C1 segment of cervical spinal cord (tissue), 14 donors: ENCODE measurements at places on chromosomes 1 and 21.

GRCh38 chr1:1332031-1332755, 1.1 kb downstream of the TAS1R3 start:
- no peak for DNase-seq

DNA sequence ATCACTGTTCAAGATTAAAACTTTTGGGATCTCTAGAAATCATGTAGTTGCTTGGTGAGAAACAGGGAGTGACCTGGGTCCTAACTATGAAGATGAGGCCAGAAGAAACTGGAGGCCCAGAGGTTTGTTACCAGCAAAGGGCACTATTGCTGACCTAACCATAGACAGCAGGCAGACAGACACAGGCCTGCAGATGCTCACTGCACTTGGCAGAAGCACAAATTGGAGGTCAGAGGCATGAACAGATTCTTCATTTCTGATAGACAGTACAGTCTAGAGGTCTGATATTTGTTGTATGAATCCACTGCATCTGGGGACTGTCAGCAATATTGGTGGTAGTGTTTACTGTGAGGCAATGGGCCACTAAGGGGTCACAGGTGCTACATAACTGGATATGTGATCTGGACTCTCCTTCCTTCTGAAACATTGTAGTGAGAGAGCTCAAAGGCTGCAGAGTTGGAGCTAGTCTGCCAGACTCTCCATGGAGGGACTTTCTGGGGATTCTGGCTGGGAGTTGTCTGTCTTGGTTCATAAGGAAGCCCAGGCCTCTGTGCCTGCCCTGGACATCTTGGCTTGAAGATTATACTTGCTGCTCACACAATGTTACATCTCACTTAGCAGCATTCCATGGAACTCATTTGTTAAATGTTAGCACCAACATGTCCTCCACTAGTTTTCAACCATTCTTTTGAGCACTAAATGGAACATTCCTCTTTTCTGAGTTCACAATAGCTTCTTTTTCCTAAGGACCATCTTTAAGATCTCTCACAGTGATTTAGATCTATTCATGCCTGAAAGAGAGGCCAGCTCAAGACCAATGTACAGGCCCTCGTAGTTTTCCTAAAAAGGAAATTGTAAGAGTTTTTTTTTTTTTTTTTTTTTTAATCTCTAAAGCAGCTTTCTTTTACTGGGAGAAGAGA, 26.9 kb upstream of the CCN1 start:
- no peak for DNase-seq

DNA sequence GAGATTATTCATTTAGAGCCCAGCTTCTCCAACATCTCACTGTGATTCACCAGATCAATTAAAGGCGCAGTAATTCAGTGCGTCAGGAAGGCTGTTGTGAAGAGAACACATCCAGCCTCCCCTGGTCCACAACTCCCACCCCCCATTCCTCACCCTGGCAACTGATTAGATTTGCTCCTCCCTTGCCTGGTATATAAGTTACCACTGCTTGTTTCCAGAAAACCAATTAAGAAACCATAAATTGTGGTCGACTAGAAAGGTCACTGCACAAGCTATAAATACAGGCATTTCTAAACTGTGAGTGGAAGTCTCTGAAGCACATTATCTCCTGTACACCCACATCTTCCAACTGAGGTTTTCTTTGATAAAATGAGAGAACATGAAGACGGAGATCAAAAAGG, 41.9 kb downstream of the FAM163A start:
- no peak for DNase-seq

DNA sequence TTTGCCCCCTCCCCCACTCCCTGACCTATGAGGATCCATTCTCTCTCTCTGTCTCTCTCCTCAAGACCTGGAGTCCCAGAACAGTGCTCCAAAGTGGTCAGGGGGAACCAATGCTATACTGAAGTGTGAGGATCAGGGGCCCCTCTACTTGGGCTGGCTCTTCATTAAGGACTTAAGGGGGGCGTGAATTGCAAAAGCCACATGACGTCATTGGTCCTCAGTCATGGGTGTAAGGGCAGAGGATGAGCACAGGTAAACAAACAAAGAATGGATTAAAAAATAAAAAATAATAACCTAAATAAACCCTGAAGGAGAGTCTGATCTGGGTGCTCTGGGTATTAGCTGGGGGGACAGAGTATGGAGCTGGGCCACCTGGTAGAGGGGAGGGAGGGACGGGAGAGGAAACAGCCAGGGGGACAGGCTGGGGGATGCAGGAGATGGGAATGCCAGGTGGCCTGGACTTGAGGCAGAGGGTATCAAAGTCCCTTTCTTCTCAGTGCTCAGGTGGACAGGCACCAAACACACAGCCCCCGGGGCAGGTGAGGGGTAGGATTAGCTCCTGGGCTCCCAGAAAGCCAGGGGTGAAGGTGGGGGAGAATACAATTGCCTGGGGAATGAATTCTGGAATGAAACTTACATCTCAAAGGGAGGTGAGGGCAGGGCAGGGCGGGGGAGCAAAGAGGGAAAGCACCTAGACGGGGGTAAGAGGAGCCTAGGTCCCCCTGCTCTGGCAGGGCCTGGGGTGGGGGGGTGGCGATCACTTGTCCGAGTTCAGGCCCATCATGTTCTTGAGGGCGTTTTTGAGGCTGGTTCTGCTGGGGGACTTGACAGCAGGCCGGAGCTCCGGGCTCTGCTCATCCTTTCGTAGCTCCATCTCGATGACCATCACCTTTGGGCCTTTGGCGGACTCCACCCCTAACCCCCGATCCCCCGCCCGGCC, 4.6 kb downstream of the MPZ start:
- no peak for DNase-seq

DNA sequence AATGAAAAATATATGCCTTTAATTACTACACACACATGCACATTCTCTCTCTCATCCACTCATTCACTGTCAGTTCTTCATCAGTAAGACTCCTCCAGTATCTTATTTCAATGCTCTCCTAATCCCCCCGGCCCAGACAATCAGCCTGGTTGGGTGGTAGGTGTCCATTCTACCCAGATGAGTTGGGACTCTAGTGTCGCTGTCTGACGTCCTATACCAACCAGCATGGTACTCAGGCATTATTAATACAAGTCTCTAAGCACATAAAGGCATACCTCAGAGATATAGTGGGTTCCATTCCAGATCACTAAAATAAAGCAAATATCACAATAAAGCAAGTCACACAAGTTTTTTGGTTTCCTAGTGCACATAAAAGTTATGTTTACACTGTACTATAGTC, 19.8 kb downstream of the NRIP1 start:
- no peak for DNase-seq

DNA sequence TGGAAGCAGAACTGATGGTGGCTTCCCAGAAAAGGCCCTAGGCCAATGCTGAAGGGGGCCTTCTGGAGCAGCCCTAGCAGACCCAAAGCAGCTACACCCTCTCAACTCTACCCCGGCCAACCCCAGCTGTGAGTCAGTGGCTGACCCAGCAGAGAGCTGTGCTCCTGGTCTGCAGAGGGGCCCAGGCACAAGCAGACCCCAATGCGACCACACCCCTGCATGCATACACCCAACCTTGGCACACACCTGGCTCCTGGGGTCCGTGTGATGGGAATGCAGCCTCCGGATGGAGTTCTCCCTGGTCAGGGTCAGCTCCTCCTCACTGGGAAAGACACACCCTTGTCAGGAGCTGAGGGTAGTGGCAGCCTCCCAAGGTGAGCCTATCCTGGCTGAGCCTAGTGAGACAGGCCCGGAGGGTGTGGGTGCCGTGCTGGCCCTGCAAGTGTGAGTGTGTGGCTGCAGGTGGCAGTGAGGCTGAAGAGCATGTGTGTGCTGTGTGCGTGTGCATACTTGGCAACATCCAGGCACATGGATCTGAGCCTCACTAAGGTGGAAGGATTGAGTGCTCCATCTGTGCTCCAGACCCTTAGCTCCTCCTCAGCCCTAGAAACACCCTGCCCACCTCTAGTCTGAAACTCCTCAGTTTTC, 3.9 kb upstream of the ARHGAP30 start:
- DNase-seq: no peak

- peak; percentile 53 for DNase-seq
These were observed at the start of gene XKR8 for GRCh38 chr1:27959792-27960603. Gene XKR8 (plus strand): TSS chr1:27959973. CDS start chr1:27960070, 97 bp downstream.

GRCh38 chr21:26027696-26028095, 142.9 kb downstream of the APP start:
- no peak for DNase-seq

DNA sequence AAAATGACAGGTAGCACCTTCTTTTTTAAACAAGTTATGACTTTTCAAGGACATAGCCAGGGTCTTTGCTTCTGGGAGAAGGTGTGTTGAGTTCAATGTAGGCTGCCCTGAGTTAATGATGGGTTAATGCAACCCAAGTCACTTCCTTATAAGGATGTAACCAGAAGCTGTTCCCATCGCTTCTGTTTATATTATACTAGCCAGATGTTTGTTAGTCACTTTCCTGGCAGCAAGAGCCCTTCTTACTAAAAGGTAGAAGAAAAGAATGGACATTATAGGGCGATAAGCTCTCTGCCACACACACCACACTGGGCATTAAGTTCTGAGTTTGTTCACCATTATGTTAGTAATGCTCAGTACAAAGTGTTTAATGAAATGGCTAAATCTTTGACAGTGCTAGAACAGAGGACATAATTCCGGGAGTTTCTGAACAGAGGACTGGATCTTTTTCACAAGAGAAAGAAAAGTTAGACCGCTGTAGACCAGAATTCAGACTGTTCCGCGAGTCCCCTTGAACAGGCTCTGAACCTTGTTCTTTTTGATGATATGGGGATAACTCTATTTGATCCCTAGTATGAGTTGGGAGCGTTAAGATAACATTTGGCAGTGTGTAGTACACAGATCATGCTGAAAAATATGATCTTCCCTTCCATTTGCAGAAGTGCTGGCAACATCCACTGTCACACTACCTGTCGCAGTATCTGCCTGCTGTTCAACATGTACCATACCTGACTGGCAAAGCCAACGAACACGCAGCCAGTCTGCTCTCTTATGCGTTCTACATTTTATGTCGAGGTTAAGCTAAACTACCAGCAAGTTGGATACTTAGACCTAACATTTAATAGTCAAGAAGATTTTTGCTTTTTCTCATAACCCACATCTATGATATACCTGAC, 41.0 kb downstream of the DEGS1 start:
- no peak for DNase-seq

- no peak for DNase-seq
These were observed 142.6 kb downstream of the ZNF644 start for GRCh38 chr1:90879281-90879680.

- DNase-seq: no peak
These were observed 39.0 kb upstream of the DPT start for GRCh38 chr1:168767894-168768584.

DNA sequence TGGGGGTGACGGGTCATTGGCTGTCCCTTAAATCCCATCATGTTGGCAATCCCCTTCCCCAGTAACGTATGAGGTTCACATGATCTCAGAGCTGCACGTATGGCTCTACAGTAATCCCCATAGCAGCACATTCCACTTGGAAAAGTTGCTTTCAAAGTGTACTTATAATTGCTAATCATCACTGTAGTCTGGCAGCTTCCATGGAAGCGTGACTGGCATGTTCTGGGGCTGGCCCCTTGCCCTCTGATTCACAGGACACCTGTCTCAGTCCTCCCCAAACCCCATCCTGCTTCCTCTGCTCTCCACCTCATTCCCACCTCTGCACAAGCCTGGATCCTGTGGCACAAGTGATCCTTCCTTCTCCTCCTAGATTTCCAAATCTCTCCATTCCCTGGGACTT, 102.2 kb downstream of the TSEN15 start:
- DNase-seq: no peak

GRCh38 chr1:185644531-185644930, 89.7 kb upstream of the HMCN1 start:
- no peak for DNase-seq

GRCh38 chr1:55789466-55789865, 574.3 kb upstream of the USP24 start:
- no peak for DNase-seq

DNA sequence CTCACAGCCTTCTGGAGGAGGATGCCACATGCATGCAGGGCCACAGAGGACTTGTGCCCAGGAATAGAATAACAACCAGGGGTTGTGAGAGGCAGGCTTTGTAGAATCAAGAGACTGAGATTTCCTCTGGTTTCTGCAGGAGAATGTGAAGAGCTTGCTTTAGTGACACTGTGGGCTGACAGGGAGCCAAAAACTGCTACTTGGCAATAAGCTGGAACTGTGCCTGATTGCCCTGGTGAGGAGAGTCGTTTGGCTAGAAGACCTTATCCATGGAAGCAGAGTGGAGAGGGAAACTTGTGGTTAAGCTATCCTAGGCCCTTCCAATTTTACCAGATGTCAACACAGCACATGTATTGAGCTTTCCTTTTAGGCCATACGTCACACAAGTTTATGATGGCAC, 902.1 kb downstream of the MRPL39 start:
- peak; percentile 15 for DNase-seq

- no peak for DNase-seq
These were observed 44.6 kb downstream of the CDCP2 start for GRCh38 chr1:54108156-54108555.

DNA sequence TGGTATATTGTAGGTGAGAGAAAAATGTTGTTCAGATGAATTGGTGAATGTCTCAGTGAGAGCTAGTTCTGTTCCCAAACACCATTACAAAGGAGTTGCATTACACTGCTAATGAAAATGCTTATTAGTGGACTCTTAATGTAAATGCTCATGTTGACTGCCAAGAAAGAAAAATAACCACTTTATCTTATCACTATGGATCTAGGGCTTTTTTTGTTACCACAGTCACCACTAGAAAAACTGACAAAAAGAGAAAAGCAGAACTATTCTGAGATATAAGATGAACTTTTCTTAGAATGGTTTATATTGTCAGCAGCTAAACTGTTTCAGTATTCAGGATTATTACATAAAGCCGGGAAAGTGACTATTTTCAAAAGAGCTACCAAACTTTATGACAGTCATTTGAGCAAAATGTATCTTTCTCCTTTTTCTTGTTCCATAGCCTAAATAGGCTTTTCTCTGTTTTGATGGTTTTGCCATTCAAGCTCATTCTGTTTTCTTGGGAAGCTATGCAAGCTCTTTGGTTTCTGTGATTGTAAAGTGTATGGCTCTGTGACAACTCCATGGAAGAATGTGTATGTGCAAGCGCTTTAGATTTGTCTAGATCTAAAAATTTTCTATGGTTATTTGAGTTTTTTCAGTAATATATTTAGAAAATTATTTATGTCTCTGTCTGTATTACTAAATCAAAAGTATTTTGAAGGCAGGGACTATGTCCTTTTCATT, 64.2 kb upstream of the DPH5 start:
- DNase-seq: no peak

- no peak for DNase-seq
These were observed 16.5 kb upstream of the HIVEP3 start for GRCh38 chr1:41935226-41935625.

DNA sequence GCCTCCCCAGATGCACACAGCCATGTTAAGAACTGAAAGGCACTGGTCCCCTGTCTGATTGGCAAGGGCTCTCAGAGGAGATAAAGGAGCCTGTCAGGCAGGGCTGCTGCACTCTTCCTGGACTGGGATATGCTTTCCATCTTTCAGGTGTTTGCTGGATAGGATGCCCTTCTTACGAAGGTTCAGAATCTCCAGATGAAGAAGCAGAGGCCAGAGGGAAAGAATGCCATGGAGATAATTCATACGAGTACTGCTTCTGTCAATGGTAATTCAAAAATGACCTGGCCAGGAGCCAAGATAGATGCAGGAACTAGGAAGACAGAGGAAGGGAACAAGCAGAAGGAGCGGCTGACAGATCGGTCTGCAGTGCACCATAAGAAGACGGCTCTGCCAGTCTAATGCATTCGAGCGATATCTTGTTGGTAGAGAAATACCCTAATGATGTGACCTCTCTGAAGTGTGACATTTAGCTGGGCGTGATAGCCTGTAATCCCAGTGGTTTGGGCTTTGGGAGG, 16.6 kb upstream of the ATP2B4 start:
- no peak for DNase-seq

GRCh38 chr1:55275941-55276341, 60.8 kb upstream of the USP24 start:
- DNase-seq: no peak

- DNase-seq: no peak
These were observed 218.7 kb downstream of the TM2D1 start for GRCh38 chr1:61506236-61506635.
